Left ventricle myocardium inferior (tissue), 1 donor: ENCODE measurements at places on chromosomes 3 and 15. TPM values are rescaled to one million over a fixed set of nuclear protein-coding genes. Genes with fewer than 3 reads are reported as not detected.

SLC9C1 gene
- total RNA-seq, result 1.3 TPM

GOLGA8Q gene
- 0.74 TPM for total RNA-seq

DPH3 gene
- total RNA-seq, result 25.9 TPM

KCNMB2 gene
- total RNA-seq, result 2.1 TPM

SNX33 gene
- 11.4 TPM for total RNA-seq

STAC gene
- total RNA-seq, result 0.30 TPM

DNA sequence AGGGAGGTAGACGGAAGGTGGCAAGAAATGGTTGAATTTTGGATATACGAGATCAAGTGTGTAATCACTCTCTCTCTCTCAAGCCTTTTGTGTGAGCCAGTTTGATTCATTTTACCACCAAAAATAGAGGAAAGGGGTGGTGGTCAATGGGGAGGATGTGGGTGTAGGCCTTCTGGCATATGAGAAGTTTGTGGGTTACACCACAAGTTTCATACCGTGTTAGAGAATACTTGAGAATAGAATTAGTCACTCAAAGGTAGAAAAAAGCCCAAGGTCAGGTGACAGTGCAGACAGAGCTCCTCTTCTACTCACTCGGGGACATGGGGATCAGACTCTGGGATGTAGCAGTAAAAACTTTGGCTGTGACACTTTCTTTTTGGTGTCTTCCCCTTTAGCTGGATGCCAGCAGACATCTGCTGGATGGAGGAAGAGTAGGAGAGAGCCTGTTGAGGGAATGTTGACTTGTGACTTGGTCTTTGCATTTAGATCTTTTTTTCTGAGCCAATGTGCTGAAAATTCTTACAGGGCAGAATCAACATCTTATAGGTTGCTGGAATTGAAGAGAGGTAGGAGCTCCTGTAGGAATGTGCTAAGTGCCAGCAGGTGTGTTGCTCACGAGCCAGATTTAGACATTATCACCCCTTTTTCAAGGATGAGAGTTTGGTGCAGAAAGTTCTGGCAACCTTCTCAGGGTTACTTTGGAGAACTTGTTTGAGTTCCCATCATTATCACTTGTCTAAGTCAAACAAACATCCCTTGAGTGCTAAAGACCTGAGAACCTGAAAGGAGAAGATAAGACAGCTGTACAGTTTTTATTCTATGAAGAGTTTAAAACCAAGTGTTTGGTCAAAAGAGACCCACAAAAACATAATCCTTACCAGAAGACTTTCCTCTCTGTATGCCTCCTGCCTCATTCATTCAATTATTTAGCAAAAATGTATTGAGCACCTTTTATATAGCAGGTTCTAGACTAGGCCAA lies 43.9 kb upstream of the RYK start:
- no peak overlapping the region for H3K27ac ChIP-seq
- no peaks in the 10 kb centered on the region for H3K36me3 ChIP-seq

DNA sequence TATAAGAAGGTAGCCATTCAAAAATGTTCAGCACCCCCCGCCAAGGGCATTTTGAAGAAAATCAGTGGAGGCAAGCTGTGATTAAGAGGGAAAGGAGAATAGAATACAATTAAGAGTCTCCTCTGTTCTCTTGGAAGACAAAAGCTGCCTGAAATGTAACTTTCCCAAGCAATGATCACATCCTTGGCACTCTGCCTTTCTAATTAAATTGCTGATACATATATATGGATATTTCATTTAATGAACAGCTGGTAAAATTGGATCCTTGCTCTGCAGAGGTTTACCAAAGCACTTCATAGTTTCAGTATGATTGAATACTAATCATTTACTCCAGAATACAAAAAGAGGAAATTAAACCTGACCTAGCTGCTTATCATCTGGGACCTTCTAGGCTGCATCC lies 10.4 kb downstream of the COL6A6 start:
- H3K4me3 ChIP-seq, result no peak overlapping the region
- DNase-seq, result no peak
- peaks cover 24% of the 10 kb centered on the region for H3K27me3 ChIP-seq
- no peak overlapping the region for H3K27ac ChIP-seq
- no peaks in the 10 kb centered on the region for H3K36me3 ChIP-seq
- no peaks in the 10 kb centered on the region for H3K4me1 ChIP-seq

GRCh38 chr15:55954862-55955605 lies 38.4 kb downstream of the NEDD4 start:
- no peaks in the 10 kb centered on the region for H3K36me3 ChIP-seq
- H3K4me3 ChIP-seq, result no peak overlapping the region
- H3K27ac ChIP-seq, result no peak overlapping the region
- H3K4me1 ChIP-seq, result no peaks in the 10 kb centered on the region

DNA sequence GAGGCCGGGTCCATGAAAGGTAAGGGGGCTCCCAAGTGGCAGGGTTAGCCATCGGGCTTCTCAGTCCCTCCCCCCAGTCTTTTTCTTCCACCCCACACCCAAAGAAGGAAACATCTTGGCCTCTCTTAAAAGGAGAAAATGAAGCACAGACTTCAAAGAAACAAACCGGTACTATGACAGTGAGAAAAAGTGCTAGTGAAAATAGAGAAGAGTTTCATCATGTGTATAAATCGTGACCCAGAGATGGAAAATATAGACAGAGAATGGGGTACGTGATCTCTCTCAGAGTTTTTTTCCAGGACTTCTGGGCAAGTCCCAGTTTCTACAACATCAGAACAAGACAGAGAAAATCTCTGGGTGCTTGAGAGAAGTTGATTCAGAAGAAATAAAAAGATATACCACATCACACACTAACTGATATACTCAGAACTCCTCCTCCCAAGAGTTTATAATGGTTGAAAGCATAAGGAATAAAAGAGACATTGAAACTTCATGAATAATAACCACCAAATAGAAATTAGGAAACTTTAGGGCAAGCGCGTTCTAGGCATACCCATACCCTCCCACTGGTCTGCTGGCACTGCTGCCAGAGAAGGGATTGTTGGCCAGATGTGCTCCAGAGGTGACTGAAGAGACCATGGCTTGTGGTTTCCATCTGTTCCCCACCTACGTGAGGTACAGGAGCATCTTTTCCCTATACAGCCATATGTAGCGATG lies 318.9 kb upstream of the CHRM5 start:
- no peak overlapping the region for H3K4me3 ChIP-seq
- H3K4me1 ChIP-seq, result no peaks in the 10 kb centered on the region
- no peak overlapping the region for H3K27ac ChIP-seq
- DNase-seq, result no peak

DNA sequence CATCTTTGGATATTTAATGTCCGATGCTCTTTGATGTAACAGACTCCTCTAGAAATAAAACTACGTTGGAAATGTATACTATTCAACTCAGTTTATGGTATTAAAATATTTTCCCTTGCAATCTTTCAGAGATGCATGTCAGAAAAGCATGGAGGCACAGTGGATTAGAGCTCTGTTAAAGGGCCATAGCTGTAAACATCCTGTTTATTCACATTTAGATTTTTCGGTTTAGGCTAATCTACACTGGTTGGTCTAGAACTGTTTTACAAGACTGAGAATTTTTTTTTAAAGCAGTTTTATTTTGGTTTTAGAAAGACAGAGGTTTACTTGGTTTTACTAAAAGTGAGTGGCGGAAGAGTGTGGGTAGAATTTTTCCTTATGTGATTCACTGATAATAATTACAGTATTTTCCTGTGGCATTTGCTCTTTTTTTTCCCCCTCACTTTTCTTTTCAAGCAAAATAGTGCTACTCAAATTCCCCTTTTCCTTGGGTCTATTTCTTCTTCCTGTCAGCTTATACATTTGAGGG lies 132.1 kb downstream of the IL1RAP start:
- no peaks in the 10 kb centered on the region for H3K36me3 ChIP-seq
- H3K4me3 ChIP-seq, result no peak overlapping the region
- DNase-seq, result no peak
- H3K27me3 ChIP-seq, result no peaks in the 10 kb centered on the region

DNA sequence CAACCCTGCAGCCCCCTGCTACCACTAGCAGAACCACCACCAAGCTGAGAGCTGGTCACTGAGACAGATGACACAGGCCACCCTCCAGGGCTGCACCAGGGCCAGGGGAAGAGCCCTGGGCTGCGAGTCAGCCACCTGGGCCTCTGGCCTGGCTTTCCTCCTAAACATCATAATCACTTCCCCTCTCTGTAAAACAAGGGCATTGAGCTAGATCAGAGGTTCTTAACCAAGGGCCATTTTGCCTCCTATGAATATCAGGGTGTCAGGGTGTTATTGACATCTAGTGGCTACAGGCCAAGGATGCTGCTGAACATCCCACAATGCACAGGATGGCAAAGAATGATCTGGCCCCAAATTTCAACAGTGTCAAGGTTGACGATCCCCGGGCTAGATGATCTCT lies 25.2 kb downstream of the TLE3 start:
- H3K4me3 ChIP-seq, result no peak overlapping the region
- no peak for DNase-seq
- no peak overlapping the region for H3K27ac ChIP-seq
- peaks cover 39% of the 10 kb centered on the region for H3K4me1 ChIP-seq
- H3K36me3 ChIP-seq, result peaks cover 76% of the 10 kb centered on the region
- peaks cover 8% of the 10 kb centered on the region for H3K27me3 ChIP-seq

- H3K4me1 ChIP-seq, result no peaks in the 10 kb centered on the region
- no peak overlapping the region for H3K4me3 ChIP-seq
- no peaks in the 10 kb centered on the region for H3K36me3 ChIP-seq
- no peak overlapping the region for H3K27ac ChIP-seq
These were observed 15.5 kb downstream of the GRM2 start for GRCh38 chr3:51722362-51722761.

DNA sequence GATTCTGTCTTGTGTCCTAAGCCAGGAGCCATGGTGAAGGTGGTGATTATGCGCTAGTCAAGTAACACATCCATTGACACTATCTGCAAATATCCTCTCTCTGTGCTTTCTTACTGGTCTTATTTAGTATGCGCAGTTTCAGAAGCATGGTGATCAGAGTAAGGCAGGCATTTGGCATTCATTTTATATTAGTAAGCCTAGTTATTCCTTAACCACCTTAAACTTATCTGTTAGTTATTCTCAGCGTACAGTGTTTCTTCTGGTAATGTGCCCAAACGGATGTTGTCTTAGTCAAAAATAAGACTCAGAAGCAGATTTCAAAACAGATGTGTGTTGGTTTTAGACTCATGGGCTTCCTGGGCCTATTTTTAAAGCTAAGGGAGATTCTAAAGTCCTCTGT lies 329.2 kb downstream of the GRM7 start:
- H3K27me3 ChIP-seq, result no peaks in the 10 kb centered on the region
- no peak overlapping the region for H3K27ac ChIP-seq
- H3K4me3 ChIP-seq, result no peak overlapping the region
- DNase-seq, result no peak
- H3K4me1 ChIP-seq, result no peaks in the 10 kb centered on the region
- H3K36me3 ChIP-seq, result no peaks in the 10 kb centered on the region

DNA sequence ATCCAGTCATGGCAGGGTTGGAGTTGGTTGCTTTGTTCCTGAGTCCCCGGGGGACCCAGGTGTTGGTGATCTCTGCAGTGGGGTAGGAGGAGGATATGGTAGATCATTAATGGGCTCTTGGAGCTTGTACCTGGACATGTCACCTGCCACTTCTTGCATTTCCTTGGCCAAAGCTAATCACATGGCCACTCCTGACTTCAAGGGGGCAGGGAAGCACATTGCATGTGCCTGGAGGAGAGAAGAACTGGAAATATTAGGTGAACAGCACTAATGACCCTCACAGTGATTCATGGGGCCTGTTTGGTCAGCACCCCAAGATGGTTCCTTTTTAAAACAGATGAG lies 87.1 kb upstream of the MYZAP start:
- peaks cover 32% of the 10 kb centered on the region for H3K4me1 ChIP-seq
- H3K36me3 ChIP-seq, result no peaks in the 10 kb centered on the region
- H3K27ac ChIP-seq, result peak overlapping the region; percentile 65
- no peak for DNase-seq

GRCh38 chr3:171558188-171558696 lies 98.0 kb upstream of the TNIK start:
- no peak overlapping the region for H3K4me3 ChIP-seq
- H3K36me3 ChIP-seq, result no peaks in the 10 kb centered on the region
- no peak for DNase-seq
- no peak overlapping the region for H3K27ac ChIP-seq
- peaks cover 20% of the 10 kb centered on the region for H3K4me1 ChIP-seq

GRCh38 chr15:82186719-82187406 lies 75.7 kb downstream of the EFL1 start:
- DNase-seq, result no peak
- H3K4me1 ChIP-seq, result peaks cover 24% of the 10 kb centered on the region
- no peaks in the 10 kb centered on the region for H3K27me3 ChIP-seq
- H3K4me3 ChIP-seq, result no peak overlapping the region
- H3K27ac ChIP-seq, result no peak overlapping the region

DNA sequence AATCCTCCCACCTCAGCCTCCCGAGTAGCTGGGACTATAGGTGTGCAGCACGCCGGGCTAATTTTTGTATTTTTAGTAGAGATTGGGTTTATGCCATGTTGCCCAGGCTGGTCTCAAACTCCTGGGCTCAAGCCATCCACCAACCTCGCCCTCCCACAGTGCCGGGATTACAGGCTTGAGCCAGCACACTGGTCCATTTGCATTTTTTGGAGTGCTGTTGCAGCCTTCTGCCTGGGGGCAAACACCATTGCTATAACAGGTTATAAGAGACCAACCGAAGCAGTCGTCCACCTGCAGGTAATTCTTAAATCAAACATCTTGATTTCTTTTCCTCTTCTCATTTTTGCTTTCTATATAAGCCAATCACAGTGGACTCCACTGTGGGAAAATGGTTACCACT lies 27.7 kb downstream of the ACKR4 start:
- H3K36me3 ChIP-seq, result peaks cover 62% of the 10 kb centered on the region
- peaks cover 18% of the 10 kb centered on the region for H3K4me1 ChIP-seq
- no peak for DNase-seq
- no peak overlapping the region for H3K27ac ChIP-seq
- no peaks in the 10 kb centered on the region for H3K27me3 ChIP-seq
- H3K4me3 ChIP-seq, result no peak overlapping the region

GRCh38 chr3:183579967-183580900 lies 24.7 kb upstream of the KLHL6 start:
- H3K27ac ChIP-seq, result peak overlapping the region; percentile 68
- H3K4me1 ChIP-seq, result peaks cover 64% of the 10 kb centered on the region
- peak; percentile 30 for DNase-seq
- no peaks in the 10 kb centered on the region for H3K36me3 ChIP-seq
- no peaks in the 10 kb centered on the region for H3K27me3 ChIP-seq
- H3K4me3 ChIP-seq, result peak overlapping the region; percentile 52

GRCh38 chr15:96756146-96756545 lies 425.6 kb downstream of the NR2F2 start:
- no peak overlapping the region for H3K4me3 ChIP-seq
- H3K4me1 ChIP-seq, result no peaks in the 10 kb centered on the region
- H3K27ac ChIP-seq, result no peak overlapping the region

GRCh38 chr15:37823601-37824275 lies 110.7 kb upstream of the TMCO5A start:
- H3K4me1 ChIP-seq, result no peaks in the 10 kb centered on the region
- no peak overlapping the region for H3K27ac ChIP-seq
- DNase-seq, result no peak
- H3K36me3 ChIP-seq, result no peaks in the 10 kb centered on the region
- no peak overlapping the region for H3K4me3 ChIP-seq

GRCh38 chr3:134992180-134992579 lies 197.1 kb downstream of the EPHB1 start:
- no peaks in the 10 kb centered on the region for H3K27me3 ChIP-seq
- no peaks in the 10 kb centered on the region for H3K36me3 ChIP-seq
